Nucleus accumbens (tissue), 56 donors: ENCODE measurements at places on chromosomes 2 and 18.

GRCh38 chr18:58896268-58896667 is 31.6 kb downstream of the ZNF532 start:
- DNase-seq: no peak

DNA sequence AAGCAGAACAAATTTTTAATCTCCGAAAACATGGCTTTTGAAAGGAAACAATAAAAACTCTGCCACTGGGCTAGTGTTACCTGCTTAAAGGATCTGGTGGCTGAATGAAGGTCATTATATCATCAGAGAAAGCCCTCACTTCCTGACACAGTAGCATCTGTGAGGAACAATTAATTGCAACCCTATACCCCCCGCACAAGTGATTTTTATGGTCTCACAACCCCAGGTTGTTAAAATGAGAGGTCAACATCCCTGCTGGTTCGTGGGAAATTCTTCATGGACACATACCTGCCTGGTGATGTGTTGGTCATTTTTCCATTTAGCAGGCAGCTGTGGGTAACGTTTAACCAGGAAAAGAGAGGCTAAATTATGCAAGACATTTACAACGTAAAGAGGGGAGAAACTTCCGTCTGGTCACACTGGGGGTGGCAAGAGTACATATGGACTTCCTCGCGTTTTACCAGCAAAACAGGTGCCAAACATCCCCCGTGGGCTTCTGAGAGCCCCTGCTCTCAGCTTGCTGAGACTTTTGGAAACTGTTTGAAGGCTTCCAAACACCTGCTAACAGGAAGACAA is 29.2 kb downstream of the NIFK start:
- DNase-seq: no peak

DNA sequence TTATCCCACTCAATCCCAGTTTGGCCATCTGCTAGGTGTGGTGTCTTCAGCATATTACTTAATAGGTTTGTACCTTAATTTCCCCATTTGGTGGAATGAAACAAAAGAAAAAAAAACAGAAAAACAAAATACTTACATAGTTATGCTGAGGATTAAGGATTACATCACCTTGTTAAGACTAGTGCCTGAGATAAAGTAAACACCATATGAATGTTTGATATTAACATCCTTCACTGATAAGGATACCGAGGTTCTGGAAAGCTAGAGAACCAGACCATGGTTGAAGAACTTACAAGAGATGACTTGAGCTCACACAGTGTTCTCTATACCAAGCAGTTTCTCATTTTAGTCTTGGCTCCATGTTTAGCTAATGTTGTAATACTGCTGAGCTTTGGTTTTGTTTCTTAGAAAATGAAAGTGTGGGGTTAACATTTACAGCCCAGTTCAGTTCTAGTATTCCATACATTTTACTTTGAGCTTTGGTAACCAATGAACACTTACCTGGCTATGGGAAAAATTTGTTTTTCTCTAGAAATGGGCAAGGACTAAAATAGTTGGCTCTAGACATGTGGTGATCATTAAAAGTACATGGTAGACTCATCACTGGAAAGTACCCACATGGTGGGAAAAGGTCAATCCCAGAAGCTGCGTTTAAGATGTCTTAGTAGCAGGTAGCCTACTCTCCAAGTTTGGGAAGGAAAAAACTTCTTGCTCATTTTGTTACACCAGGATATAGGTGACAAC is 5.8 kb upstream of the GPD2 start:
- no peak for DNase-seq

DNA sequence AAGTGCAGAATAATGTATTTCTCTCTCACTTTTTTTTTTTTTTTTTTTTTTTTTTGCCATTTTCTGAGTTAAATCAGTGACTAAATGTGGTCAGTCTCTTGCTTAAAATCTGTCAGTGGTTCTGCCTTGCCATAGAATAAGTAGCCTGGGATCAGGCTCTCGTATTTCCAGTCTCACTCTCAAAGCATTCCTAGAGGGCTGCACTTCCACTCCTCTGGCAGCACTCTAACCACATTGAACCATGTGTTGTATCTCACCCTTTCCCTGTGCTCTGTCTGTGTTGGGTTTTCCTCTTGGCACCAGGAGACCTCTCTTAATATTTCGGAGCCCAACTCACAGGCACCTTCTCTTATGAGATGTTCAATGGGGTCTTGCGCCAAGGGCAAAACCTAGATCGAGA is 304.4 kb downstream of the CTNNA2 start:
- no peak for DNase-seq

DNA sequence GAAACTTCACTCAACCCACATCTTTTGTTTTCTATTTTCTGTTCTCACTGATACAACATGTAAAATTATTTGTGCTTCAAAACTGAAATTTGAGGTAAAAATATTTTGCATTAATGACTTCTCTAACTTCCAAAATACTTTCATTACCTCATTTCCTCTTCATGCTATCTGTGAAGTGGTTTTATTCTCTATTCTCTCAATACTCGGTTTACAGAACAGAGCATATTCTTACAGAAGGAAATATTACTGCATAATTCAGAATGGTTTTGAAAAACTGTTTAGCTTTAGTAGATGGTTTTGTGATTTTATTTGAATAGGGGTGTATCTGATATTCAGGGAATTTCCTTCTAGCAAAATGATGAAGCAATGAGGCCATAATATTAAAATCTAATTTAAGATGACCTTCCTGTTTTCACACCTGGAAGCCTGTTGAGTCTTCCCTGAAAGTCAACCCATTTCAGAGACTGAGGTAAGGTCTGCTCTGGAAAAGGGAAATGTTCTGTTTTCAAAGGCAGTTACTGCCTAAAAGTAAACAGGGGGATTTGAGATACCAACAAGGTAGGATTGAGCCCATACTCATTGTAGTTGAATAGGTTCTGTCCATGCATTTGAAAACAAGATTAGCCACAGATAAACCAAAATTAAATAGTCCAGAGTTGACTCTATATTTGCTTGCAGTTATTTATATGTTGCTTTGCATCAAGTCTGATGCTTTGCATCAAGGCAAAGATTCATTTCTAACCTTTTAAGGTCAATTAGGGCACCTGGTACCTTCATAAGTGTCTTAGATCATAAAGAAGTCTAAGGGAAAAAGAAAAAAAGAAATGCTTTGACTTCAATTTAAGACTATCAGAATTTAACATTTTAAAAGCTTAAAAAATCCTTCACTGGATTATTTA is 50.8 kb upstream of the PEX13 start:
- no peak for DNase-seq

- DNase-seq: no peak
Observed at GRCh38 chr18:939166-939565, 34.5 kb downstream of the ADCYAP1 start.

DNA sequence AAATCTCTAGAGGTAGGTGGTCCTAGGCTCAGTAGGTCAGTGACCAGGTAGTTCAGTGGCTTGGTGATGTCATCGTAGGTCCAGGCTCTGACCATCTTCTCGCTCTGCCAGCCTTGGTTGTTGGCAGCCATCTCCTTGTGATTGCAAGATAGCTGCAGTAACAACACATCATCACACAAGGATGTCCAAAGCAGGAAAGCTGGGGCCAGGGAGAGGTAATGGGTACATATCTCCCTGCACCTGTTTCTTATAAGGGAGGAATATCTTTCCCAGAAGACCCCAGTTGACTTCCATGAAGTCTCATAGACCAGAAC is 60.5 kb downstream of the ANKRD44 start:
- DNase-seq: no peak

- DNase-seq: no peak
Observed at GRCh38 chr2:156687715-156688114, 251.5 kb downstream of the GPD2 start.

DNA sequence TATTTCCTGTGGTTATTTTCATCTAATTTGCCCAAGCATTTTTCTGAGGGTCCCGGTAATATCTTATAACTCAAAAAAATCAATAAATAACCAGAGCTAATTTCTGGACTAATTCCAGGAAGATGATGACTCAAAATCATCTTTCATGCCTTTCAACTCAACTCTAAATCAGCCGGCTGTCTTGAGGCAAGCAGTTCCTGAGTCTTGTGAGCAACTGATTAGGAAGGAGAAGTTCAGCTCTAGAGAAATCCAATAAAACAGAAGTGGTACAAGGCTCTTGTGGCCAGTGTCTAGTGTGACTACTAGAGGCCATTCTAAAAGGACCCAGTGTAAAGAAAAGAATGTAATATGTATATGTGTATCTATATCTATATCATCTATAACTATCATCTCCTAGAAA is 890.4 kb downstream of the TRIB2 start:
- no peak for DNase-seq

GRCh38 chr2:187644486-187644885 is 90.3 kb upstream of the TFPI start:
- no peak for DNase-seq

DNA sequence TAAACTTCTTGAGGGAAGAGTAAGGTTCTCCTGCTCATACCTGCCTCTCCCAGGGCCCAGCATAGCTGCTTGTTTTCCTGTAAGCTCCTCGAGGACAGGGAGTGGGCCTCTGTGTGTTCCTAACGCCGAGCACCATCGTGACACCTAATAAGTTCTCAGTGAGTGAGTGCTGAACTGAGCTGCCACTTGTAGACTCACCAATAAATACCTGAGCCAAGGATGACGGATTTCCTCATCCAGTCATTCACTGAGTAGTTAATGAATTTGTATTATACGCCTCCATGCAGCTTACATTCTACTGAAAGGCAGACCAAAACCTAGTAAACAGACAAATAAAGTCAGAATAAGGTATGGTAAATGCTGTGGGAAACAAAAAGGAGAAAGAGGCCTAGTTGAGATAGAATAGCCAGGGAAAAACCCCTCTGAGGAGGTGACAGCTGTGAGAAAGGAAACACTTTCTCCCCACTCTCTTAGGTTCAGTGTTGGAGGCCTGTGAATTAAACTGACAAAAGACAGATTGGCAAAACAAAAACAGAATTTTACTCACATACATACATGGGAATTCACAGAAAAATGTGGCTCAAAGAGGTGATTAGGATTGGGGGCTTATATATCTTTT is 138.6 kb downstream of the B3GNT2 start:
- no peak for DNase-seq

GRCh38 chr18:11533942-11534496 is 75.4 kb upstream of the SLC35G4 start:
- no peak for DNase-seq

- no peak for DNase-seq
Observed at GRCh38 chr2:164700390-164700789, 79.1 kb upstream of the GRB14 start.

- no peak for DNase-seq
Observed at GRCh38 chr2:206585335-206585734, 57.0 kb upstream of the FAM237A start.

DNA sequence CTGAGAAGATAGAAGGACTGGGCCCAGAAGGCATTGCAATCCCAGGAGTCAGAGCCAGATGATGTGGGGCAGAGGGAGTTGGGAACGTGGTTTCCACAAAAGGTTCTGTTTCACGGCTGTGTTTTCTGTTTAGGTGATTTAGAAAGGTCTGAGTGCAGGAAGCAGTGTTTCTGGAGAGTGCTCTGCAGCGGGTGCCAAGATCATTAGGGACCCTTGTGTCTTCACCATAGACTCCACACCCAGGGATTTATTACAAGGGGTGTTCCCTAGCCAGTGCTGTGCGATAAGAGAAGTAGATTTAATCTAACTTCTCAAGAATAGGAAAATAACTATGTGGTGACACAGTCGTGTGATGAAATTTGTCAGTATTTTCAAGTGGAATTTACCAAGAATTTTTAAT is 221.1 kb upstream of the TPO start:
- no peak for DNase-seq

- DNase-seq: no peak
Observed at GRCh38 chr18:30234755-30235154, 807.8 kb downstream of the DSC3 start.

DNA sequence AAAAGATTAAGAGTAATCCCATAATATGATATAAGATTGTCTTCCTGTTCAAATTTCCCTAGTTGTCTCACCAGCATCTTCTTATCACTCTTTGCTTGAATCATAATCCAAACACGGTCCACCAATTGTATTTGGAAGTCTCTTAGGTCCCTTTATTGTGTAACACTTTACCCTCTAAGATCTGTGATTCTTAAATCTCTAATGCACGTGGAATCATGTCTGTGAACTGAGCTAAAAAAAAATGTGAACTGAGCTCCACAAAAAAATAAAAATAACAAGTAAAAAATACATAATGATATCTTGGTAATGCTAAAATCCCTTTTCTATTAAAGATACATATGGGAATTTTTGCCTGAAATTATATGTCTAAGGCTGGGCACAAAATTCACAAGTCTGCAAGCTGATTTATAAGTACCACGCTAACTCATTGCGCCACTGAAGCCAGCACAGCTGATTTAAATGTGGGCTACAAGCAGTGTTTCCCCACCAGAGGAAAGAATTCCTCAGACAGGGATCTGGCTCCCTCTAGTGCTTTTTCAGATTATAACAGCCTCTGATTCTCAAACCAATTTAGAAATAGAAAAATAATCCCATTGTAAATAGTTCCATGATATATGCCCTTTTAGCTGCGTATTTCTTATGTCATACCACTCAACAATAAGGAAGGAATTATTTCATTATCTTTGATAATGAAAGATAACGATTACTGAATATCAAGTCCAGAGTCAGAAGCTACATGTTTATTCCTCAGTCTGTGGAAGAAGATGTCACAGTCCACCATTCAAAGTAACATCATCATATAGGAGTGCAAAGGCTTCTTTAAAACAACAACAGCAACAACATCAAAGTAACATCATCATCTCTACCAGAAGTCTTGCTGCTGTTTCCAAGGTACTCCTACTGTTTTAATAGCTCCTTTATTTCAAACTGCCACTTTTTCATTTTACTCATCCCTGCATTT is 22.9 kb downstream of the RBM43 start:
- peak; percentile 2 for DNase-seq

DNA sequence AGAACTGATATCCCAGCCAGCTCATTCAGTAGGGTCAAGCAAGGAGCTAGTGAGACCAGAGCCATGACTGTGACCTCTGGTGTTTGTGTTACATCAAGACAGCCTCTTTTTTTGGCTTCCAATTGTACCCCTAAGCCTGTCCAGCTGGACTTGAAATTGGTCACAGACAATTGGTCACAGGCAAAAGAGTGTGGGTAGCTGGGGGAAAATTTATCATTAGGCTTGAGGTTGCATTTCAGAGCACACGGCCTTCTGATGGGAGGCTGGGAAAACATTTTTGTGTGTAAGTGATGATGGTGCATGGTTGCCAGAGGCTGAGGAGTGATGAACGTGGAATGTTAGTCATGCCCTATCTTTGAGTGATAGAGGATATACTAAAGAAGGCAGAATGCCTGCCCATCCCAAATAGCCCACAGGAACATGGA is 285.1 kb upstream of the SLC14A2 start:
- no peak for DNase-seq

DNA sequence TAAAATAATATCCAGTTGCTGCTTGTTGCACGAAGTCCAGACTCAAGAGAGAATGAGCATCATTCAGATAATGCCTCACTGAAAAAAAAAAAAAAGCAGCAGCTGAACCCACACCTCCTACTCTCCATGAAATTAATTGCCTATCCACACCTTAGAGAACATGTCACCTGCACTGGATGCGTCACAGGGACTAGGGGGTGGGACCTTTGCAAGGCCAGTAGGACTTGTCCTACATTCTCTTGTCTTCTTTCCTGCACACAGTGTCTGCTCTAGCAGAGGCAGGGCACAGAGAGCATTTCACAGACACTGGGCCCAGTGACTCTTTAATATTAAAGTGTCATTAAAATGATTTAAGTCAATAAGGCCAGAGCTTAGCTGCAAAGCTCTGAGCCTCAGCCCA is at the start of gene ABCA12:
Gene ABCA12 (minus strand): TSS at position 148 of the 400 bp plus-strand sequence. CDS start 418 bp downstream, outside the sequence.
- no peak for DNase-seq
